Stimulated activated CD8-positive, alpha-beta memory T cell treated with anti-CD3 and anti-CD28 coated beads, Interleukin-4, amount 100 ng/mL, for 1 hour (primary cell): ENCODE measurements at places on chromosomes 5 and 9.

GRCh38 chr9:108134486-108135128 lies 645.0 kb upstream of the KLF4 start:
- no peak for DNase-seq

DNA sequence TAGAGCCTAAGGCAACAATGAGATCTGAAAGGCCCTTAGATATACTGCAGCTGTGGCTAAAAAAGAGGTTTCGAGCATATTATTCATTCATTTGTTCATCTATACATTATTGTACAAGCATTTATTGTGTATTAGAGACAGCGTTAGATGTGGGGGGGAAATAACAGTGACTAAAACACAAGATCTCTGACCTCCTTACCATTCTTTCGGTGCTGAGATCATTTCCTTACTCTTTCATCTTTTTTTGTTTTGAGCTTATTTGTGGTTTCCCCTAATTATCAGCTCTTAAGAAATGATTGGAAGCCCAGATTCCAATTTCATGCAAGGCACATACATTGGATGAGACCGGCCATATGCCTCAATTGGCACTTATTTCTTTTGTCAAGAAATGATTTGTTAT lies 113.2 kb downstream of the SEC61B start:
- DNase-seq, result no peak

- no peak for DNase-seq
Measured at GRCh38 chr5:136018814-136019783, 9.7 kb upstream of the TGFBI start.

- DNase-seq, result no peak
Measured at GRCh38 chr9:130472184-130472705, 27.5 kb downstream of the ASS1 start.

- DNase-seq, result no peak
Measured at GRCh38 chr9:77807281-77807683, 159.2 kb upstream of the GNA14 start.

- no peak for DNase-seq
Measured at GRCh38 chr5:88824892-88825583, 57.9 kb downstream of the MEF2C start.

DNA sequence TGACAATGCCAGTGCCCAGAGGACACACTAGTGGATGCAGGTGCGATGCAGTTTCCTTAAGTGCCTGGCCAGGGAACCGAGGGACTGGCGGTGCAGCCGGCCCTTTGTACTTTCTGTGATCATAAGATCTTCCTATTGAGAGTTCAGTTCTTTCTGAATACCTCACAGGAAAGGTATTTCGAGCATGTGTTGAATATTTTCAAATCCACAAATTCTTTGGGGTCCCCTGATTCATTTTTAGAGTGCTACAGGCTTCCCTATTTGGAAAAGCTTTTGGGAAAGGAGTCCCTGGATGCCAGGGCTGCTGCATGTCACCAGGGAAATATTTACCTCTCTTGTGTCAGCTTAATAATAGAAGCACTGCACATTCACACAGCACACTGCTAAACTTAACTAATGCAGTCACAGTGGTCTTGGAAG lies 281.5 kb downstream of the GADD45G start:
- no peak for DNase-seq

DNA sequence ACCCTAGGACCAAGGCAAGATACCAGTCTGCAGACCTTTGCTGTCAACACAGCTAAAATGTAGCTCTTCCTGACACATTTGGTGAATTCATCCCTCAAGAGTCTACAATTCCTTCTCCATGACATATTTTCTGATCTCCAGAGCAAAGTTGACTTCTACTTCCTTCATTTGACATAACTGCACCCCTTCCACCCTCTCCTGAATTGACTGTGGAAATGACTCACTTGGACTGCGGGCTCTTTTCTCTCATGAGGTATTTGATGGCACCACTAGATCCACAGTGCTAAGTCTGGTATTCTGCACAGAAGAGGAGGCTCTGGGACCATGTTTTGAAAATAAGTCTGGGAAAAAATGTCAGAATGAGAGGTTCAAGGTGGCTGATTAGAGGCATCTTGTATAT lies 338.4 kb upstream of the TRPC7 start:
- DNase-seq, result no peak

DNA sequence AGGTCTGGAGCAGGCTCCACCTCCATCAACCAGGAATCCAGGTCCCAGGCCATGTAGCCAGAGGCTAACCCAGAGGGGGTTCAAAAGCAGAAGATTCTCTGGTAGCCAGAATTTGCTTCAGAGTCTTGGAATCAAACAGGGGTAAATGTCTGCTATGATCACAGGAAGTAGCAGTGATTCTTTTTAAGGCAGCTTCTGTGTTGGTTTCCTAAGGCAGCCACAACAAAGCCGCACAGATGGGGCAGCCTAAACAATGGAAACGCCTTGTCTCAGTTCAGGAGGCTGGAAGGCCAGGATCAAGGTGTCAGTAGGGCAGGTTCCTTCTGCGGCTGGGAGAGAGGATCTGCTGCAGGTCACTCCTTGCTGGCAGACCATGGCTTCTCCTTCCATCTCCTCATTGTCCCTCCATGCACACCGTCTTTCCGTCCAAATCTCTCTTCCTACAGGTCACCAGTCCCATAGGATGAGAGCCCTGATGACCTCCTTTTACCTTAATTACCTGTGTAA lies 167.3 kb downstream of the ROR2 start:
- no peak for DNase-seq

DNA sequence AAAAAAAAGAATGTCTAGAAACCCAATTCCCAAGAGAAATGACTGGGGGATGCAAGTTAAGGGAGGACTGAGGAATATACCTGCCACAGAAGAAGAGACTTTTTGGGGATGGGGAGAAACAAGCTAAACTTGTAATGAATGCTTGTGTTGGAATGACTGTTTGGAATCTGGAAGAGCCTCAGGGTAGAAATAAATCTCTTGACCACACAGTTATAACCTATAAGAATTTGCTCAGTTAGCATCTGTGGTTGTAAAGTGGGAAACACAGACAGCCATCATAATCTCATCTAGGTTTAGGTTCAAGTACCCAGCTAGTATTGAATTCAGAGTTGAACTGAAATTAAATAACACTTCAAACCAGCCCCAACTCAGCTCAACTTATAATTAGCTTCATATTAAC lies 678.3 kb upstream of the CHD1 start:
- no peak for DNase-seq

DNA sequence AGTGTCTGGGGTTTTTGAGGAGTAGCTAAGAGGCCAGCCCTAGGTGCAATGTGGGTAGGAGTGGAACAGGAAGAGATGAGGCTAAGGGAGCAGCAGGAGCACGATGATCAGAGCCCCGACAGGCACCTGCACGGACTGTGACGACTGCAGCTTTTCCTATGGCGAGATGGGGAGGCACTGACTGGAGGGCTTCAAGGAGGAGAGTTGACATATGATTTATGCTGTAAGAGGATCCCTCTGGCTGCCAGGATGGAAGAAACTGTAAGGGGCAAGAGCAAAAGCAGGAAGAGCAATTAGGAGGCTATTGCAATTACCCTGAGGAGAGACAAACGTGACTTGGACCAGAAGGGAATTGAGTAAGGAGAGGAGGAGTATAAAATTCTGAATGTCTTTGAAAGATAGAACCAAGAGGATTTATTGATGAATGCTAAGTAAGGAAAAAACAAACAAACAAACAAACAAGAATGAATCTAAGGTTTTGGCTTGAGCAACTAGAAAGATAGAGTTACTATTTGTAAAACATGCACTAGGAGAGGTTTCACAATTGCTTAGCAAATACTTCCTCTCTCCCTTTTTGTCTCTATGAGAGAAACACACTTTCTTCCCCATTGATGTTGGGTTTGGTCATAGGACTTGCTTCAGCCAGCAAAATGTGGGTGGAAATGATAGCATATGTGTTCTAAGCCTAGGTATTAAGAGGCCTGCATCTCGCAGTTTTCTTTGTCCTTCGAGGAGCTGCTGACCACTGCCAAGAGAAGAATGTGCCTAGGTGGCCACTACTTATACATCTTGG lies 32.9 kb downstream of the TRPC7 start:
- DNase-seq, result no peak

DNA sequence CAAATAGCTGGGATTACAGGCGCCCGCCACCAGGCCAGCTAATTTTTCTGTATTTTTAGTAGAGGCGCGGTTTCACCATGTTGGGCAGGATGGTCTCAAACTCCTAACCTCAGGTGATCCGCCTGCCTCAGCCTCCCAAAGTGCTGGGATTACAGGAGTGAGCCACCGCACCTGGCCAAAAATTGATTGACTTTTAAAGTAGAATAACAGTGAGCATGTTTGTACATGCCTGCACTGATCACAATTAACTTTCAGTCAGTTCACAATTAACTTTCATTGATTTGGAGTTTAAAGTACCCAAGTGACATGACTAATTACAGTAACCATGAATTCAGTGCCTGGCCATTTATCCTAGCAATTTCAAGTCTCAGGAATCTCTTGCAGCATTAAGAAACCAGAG lies 61.3 kb downstream of the ANKH start:
- DNase-seq, result no peak

DNA sequence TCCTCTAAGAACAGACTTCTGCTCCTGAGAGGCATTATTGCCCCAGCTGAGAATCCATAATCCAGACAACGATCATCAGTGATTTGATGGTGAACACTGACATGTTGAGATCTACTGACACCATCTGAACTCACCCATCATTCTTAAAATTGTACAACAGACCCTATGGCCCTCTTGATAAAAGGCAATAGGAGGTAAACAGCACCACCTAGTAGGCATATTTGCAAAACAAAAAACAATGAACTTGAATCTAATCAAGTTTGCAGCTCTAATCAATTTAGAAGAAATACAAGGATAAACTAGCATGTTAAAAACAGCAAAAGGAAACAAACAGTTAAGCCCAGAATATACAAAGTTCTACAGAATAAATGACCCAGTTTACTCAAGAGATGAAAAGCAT lies 89.6 kb downstream of the SFXN1 start:
- DNase-seq, result no peak

- no peak for DNase-seq
Measured at GRCh38 chr5:130335117-130335516, 430.9 kb downstream of the CHSY3 start.

DNA sequence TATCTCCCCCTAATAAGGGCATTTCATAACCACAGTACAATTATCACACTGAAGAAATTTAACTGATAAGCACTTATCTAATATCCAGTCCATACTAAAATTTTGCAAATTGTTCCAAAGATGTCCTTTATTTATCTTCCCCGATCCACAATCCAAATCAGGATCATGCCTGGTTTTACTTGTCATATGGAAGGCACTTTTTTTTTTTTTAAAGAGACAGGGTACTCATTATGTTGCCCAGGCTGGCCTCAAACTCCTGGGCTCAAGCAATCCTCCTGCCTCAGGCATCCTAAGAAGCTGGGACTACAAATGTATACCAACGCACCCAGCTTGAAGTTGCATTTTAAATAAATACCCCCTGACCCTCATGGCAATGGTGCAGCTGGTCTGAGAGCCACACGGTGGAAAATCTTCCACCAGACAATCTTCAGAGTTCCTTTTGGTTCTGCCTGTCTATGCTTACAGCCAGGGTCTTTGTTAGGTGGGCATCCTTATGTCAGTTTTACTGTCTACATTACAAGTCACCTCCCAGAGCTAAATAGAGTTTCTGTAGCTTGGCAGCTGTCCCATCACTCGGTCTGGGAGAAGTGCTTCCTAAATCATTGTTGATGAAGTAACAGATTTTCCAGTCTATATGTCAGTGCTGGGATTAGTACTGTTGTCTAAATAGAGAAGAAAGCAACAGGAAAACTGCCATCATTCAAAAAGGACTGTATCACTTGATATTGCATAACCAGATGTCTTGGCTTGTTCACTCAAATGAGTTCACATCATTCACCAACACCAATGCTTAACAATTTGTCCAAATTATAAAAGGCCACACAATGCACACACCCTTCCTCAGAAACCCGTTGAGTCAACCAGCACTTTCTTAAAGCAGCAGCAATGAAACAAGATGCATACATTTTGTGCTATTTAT lies 26.4 kb downstream of the PTPN3 start:
- no peak for DNase-seq

GRCh38 chr5:77993855-77994318 lies 217.7 kb upstream of the TBCA start:
- no peak for DNase-seq

DNA sequence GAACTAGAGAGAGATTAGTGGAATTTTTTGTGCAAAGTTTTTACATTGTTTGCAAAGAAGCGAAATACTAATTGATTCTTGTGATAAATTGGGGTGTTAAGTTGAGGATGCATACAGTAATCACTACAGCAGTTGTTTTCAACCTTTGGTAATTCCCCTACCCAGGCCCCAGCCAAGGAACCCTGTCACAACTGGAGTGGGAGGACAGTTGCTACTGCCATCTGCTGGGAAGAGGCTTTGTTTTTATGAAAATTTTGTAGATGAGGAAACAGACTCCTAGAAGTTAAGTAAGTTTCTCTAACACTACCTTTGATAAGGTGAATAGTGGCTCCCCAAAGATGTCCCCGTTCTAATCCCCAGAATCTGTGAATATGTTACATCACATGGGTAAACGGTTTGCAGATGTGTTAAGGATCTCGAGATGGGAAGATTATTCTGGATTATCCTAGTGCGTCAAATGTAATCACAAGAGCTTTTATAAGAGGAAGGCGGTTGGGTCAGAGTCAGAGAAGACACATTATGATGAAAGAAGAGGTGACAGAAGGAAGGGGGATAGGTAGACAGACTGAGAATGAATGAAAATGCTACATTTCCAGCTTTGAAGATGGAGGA lies 34.0 kb upstream of the PPP1R2B start:
- no peak for DNase-seq

GRCh38 chr9:106970219-106970975 lies 107.4 kb downstream of the ZNF462 start:
- no peak for DNase-seq

DNA sequence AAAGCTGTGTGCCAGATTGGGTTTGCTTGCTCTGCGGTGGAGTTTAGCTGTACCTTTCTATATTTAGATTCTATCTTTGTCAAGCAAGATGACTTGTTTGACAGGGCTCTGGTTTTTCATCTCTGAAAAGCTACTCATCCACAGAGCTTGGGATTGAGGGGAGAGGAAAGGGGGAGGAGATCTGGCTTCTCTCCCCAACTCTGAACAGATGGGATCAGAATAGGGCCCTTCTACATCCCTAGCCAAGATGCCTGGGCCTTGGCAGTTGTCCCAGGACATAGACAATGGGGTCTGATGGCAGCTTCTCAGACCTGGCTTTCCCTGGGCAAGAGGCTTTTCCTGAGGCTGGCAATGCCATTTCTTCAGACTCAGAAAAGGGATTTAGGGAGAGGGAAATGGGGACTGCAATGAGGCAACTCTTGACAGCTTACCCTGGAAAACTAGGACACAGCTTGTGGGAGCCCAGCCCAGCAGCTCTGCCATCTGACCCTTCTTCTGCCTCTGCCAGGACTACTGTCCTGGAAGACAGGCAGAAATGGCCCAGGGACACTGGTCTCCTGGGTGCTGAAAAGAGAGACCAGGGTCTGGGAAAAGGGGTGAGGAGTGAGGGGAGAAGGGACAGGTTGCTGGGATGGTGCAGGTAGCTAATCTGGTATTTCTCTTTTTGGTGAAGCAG lies 50.2 kb upstream of the ASTN2 start:
- DNase-seq, result no peak

DNA sequence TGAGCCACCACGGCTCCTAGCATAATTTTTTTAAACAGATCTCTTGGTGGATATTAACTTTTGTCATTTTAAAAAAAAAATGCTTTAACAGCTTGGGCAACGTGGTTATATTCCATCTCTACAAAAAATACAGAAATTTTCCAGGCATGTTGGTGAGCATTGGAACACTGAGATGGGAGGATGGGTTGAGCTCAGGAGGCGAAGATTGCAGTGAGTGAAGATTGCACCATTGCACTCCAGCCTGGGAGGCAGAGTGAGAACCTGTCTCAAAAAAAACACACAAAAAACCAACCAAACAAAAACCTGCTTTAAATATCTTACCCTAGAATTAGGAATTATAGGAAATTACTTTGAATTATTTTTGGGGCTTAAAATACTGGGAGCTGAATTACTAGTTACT lies 55.2 kb downstream of the NSD1 start:
- no peak for DNase-seq
